WTC11 (cell line): ENCODE measurements at places on chromosomes 4 and X. TPM values are rescaled to one million over a fixed set of nuclear protein-coding genes. Genes with fewer than 3 reads are reported as not detected.

The DCAF8L1 gene
- total RNA-seq: not detected in 3 replicates

GRCh38 chrX:108091878-108092291 is 307 bp downstream of the ATG4A start:
- DNase-seq: no peak

DNA sequence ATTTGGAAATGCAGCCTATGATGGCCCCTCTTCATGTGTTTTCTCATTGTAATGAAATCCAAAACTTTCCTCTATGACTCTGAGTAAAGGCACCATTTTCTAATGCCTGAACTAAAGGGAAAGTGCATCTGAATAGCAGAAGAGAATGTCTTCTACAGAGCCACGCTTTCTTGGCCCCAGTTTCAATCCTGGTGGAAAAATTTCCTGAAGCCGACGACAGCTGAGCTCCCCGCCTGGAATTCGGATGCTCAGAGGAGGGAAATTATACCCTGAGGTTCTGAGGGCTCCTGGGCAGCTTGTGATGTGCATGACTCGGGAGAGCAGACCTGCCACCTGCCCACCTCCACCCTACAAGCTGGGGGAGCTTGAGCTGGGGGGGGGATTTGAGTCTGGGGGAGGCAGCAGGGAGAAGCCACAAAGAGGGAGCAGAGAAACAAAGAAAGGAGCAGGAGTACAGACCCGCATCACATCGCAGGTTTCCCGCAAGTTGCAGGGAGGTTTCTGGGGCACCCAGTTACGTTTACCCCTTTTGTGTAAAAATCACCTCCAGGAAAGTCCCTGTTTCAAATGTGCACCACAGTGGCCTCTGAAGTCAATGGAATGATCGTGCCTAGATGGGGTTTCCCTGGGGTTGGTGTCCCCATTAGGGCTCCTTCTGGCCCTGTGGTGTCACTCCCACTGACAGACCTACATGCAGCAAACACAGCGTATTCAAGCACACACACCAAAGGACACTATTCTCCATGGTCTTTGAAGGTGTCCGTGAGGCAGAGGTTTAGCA is 145.6 kb upstream of the RBPJ start:
- no peak overlapping the region for H3K4me3 ChIP-seq
- H3K27ac ChIP-seq: no peak overlapping the region
- peaks cover 18% of the 10 kb centered on the region for H3K4me1 ChIP-seq
- peaks cover 6% of the 10 kb centered on the region for H3K36me3 ChIP-seq
- DNase-seq: no peak
- no peaks in the 10 kb centered on the region for H3K27me3 ChIP-seq

The UNC5C gene
- total RNA-seq: 0.25 to 1.0 TPM (median 0.30 TPM) in 3 replicates

The CT45A10 gene
- 0.33 TPM in 1 of 3 replicates, not detected in the others for total RNA-seq

The TSPAN6 gene
- total RNA-seq: 47.0 to 50.5 TPM (median 49.8 TPM) in 3 replicates

The PF4V1 gene
- not detected in 3 replicates for total RNA-seq

- no peak overlapping the region for H3K27ac ChIP-seq
- no peaks in the 10 kb centered on the region for H3K27me3 ChIP-seq
- no peak for DNase-seq
- peaks cover 38% of the 10 kb centered on the region for H3K36me3 ChIP-seq
Observed at GRCh38 chrX:119638725-119639471, 32.7 kb upstream of the NKRF start.

DNA sequence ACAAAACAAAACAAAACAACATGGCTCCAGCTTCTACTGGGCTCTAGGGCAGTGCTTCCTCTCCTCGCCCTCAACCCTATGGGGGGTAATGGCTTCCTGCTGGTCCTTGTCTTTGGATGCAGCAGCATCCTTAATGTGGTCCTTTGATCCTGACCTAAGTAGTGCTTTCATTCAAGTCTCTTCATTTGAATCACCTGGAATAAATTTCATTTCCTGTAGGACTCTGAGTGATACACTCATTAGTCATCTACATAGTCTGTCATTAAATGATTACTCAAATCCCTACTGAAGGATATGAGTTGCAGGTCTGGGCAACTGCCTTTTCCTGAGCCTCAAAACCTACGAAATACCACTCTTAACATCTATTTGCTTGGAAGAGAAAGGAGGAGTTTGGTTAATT is 54.5 kb downstream of the RHOH start:
- no peak for DNase-seq
- H3K4me1 ChIP-seq: peaks cover 3% of the 10 kb centered on the region; the same call in 1 of the 2 replicates
- no peak overlapping the region for H3K4me3 ChIP-seq
- H3K27me3 ChIP-seq: no peaks in the 10 kb centered on the region
- H3K36me3 ChIP-seq: peaks cover 3% of the 10 kb centered on the region; the same call in 1 of the 2 replicates

GRCh38 chr4:13542577-13543031 is 1.7 kb downstream of the NKX3-2 start:
- peak overlapping the region; percentile 24 for H3K4me3 ChIP-seq
- H3K27me3 ChIP-seq: peaks cover 98% of the 10 kb centered on the region
- peaks cover 63% of the 10 kb centered on the region for H3K4me1 ChIP-seq
- H3K36me3 ChIP-seq: peaks cover 6% of the 10 kb centered on the region; the same call in 1 of the 2 replicates
- DNase-seq: no peak

DNA sequence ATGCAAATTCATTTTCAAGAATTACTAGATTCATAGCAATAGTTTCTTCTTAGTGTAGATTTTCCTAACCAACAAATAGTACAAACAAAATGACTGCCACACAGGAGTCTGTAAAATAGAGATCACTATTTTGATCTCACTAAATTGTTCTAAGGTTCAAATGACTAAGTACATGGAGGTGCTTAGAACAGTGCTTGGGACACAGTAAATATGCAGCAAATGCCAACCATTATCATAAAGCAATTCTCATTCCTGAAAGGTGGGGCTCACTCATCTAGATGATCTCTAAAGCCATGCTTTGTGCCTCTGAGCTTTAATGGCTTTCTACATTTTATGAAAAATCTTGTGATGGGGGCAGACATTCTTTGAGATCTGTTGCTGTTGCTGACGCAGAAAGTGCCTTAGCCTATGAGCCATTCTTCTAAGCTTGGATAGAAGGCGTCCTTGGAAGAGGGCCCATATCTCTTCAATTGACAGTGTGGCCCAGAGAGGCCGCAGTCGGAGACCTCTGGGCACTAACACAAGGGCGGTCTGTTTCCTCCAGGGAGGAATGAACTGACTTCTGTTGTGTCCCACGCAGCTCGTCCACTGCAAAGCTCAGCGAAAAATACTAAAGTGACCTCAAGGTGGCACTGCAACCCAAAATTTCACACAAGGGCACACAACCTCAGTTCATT is 23.5 kb downstream of the TLR10 start:
- H3K27me3 ChIP-seq: no peaks in the 10 kb centered on the region
- peak; percentile 67 for DNase-seq

The GLRB gene
- total RNA-seq: 0.31 to 1.3 TPM (median 0.71 TPM) in 3 replicates

- H3K4me3 ChIP-seq: no peak overlapping the region
- H3K4me1 ChIP-seq: peaks cover 2% of the 10 kb centered on the region
Observed at GRCh38 chr4:81256059-81256970, 41.3 kb upstream of the PRKG2 start.

The IL2 gene
- 0.61 to 2.2 TPM (median 0.64 TPM) in 3 replicates for total RNA-seq

The MORC4 gene
- 2.8 to 4.6 TPM (median 3.0 TPM) in 3 replicates for total RNA-seq

GRCh38 chr4:165378745-165379677 is at the start of gene CPE:
CPE (plus strand) TSS chr4:165379008; CDS start chr4:165379222, 214 bp downstream.
- peak; percentile 72 for DNase-seq
- H3K36me3 ChIP-seq: no peaks in the 10 kb centered on the region
- H3K27ac ChIP-seq: no peak within 1 kb of the TSS
- peaks cover 33% of the 10 kb centered on the region for H3K4me1 ChIP-seq
- H3K4me3 ChIP-seq: peak within 1 kb of the TSS; percentile 70
- peaks cover 27% of the 10 kb centered on the region for H3K27me3 ChIP-seq

GRCh38 chr4:185127021-185127925 is 15.8 kb upstream of the SLC25A4 start:
- peak; percentile 53 for DNase-seq
- peaks cover 13% of the 10 kb centered on the region for H3K36me3 ChIP-seq
- H3K27me3 ChIP-seq: peaks cover 35% of the 10 kb centered on the region
- H3K4me1 ChIP-seq: peaks cover 12% of the 10 kb centered on the region

The SYTL4 gene
- total RNA-seq: 0.16 to 0.31 TPM (median 0.27 TPM) in 3 replicates

DNA sequence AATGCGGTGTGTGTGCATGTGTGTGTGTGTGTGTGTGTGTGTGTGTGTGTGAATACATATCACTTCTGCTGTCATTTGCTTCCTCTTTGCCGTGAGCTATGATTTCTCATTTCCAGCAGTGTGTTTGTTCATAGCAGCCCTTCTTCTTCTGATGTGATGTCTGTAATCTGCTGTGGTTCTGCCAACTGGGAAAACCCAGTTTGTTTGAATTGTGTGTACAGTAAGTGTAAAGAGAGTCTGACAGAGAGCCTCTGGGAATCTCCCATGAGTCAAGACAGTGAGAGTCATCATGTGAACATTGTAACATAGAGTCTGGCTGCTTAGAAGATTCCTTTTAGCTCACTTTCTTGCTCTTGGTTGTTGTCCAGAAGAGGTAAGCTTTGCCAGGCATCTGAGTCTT is 8.4 kb upstream of the NWD2 start:
- peaks cover 27% of the 10 kb centered on the region for H3K4me1 ChIP-seq
- no peak for DNase-seq
- no peak overlapping the region for H3K27ac ChIP-seq

DNA sequence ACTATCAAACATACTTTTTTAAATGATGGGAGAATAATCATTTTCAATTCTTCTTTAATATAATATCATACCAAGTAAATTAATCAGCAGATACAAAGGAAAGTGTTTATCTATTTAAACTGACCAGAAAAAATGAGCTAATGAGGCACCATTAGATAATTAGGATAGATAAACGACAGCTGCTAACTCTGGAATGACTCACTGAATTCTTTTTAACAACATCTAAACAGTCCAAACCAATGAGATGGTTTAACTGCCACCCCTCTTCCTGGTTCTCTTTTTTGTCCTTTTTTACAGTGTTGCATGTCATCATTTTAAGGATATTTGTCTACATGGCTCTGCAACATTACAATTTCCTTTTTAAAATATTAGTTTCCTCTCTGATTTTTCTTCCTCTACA is 41.6 kb downstream of the UNC5C start:
- H3K4me1 ChIP-seq: peaks cover 12% of the 10 kb centered on the region
- no peaks in the 10 kb centered on the region for H3K36me3 ChIP-seq

The UGT2B15 gene
- 0.22 to 0.25 TPM (median 0.25 TPM) in 3 replicates for total RNA-seq
